ENCODE measurements at places on chromosomes 11 and 22.

- no peak for DNase-seq
These were observed 340.8 kb upstream of the MTNR1B start for GRCh38 chr11:92628401-92629292.

GRCh38 chr11:60345489-60345888, 18.4 kb downstream of the MS4A6E start:
- DNase-seq = no peak

- DNase-seq = peak; percentile 44
These were observed 25.4 kb upstream of the DDI1 start for GRCh38 chr11:104011044-104011443.

DNA sequence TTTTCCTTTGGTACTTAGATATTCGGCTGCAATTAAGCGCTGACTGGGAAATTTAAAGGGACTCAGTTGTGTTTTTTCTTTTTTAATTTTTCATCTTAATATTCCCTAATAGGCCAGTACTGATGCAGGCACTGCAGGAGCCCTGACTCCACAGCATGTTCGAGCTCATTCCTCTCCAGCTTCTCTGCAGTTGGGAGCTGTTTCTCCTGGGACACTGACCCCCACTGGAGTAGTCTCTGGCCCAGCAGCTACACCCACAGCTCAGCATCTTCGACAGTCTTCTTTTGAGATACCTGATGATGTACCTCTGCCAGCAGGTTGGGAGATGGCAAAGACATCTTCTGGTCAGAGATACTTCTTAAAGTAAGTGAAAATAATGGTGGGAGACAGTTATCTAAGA, 3.8 kb downstream of the YAP1 start:
- DNase-seq = no peak

DNA sequence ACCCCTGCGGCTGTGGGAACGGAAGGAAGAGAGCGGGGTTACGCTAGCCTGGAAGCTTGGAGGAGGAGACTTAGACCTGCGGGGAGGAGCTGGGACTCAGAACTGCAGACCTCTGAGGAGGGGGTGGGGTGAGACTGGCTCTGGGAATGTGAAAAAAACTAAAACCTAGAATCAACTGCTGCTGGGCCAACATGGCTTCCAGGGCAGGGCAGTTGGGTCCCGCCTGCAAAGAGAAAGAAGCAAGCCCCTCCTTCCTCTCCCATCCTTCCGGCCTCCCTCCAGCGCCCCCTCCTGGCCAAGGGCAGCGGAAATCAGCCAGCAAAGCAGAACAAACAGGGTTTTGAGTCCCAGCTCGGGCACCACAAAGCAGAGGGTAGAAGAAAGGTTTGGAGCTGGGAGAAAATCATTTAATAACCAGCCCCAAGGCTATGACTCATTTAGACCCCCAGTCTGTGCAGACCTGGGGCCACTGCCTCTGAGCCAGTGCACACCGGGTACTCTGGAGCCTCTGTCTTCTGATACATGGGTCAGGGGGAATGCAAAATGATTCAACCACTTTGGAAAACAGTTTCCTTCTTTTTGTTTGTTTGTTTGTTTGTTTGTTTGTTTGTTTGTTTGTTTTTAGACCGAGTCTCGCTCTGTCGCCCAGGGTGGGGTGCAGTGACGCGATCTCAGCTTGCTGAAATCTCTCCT, 7.3 kb upstream of the NCF4 start:
- DNase-seq = peak; percentile 55

- DNase-seq = no peak
These were observed 114.7 kb upstream of the OR4B1 start for GRCh38 chr11:48101958-48102357.

GRCh38 chr11:18594999-18595749, 4.4 kb upstream of the MISFA start:
- DNase-seq = peak; percentile 94

DNA sequence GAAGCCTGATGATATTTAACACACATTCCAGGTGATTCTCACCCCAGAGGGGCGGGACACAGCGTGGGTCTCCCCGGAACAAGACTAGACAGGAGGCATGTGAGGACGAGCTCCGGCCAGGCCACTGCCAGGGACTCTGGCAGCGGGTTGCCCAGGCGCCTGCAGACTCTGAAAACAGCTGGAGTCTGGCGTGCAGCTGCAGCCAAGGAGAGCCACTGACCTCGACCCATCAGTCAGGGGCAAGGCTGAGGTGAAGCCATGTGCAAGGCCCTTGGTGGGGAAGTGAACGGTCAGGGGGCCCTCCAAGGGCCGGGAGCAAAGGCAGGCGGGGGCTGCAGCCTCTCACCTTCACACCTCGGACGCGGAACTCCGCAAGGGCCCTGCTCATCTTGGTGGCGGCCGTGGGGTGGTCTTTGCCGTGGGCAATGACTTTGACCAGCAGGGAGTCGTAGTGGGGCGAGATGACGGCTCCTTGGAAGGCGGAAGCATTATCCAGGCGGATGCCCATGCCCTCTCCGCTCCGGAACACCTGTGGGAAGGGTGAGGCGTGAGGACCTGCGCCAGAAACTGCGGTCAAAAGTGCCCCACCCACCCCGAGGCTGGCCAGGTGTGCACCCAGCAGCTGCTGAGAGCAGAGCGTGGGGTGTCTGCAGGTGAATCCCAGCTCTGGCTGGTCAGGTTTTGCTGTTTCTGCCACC, 6.7 kb downstream of the LRFN4 start:
- DNase-seq = no peak

DNA sequence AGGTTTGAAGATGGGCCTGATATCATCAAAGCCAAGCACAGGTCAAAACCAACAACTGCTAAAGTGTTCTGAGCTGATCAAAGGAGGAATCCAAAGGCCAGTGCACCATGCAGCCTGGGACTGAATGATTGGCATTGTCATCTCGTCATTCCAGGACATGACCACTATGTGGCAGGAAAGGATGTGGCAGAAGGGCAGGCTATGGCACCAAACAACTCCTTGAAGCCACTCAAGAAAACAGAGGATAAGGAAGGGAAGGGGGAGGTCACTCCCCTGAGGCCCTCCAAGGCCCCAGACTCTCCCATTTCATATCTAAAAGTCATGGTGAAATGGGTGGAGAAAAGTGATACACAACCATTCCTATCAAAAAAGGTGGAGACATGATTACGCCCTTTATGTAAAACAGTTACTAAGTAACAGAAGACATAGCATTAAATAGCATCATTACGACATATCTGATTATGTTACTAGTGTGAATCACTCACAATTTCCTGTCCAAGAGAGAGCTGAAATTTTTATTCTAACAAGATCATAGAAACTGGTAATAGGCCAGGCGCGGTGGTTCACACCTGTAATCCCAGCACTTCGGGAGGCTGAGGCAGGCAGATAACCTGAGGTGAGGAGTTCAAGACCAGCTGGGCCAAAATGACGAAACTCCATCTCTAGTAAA, 49.3 kb downstream of the AHNAK start:
- DNase-seq = peak; percentile 72

DNA sequence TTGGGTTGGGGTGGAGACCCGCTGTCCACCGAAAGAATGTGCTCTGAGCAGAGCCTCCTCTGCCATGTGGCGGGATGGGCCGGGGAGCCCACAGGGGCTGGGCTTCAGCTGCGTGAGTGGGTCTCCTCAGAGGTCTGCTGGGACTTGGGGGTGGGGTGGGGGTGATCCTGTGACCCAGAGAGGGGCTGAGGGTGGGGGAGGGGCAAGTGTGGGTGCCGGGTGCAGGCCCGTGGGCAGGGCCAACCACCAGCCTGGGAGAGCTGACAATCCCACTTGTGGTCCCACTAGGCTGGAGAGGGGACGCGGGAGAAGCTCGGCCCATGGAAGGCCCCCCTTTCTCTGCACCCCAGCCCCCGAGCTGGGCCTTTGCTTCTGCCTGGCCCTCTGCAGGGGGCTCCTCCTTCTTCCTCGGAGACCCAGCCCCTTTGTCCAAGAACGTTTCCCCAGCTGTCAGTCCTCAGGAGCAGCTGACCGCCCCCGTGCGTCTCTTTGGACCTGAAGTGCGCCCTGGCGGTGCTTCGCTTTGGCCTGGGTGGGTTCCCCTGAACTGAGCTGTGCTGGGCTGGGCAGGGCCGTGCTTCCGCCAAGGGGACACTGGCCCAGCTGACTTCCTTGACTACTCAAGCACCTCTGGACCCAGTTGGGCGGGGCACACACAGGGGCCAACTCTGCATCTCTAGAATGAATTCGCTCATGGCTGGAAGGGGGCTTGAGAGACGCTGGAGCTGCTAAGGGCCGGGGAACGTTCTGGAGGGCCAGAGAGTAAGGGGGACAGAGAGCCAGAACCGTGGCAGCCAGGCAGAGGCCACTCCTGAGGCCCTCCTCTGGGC, 30.2 kb downstream of the OSBPL5 start:
- DNase-seq = no peak

DNA sequence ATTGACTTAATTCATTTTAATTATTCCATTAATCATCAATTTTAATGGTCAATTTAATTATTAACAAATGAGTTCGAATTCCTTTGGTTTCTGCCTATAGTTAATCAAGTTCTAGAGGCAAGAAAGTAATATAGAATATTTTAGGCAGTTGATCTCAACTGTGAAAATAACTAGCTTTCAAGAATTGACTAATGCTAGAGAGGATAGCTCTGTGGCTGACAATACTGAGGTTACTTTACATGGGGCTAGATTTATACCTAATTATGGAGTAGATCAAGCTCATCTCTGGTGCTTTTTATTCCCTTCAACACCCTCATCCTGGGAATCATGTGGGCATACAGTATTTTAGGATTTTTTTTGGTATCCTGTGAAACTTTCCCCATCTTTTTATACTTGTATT, 259.4 kb downstream of the GRM5 start:
- no peak for DNase-seq
